Esophagus squamous epithelium (tissue), 5 donors: ENCODE measurements at places on chromosomes 13 and 19. TPM values are rescaled to one million over a fixed set of nuclear protein-coding genes. Genes with fewer than 3 reads are reported as not detected.

Gene CGB5
- total RNA-seq, result not detected

Gene S1PR4
- 1.9 TPM for total RNA-seq

Gene DCLK1
- 9.1 TPM for total RNA-seq

Gene URAD
- not detected for total RNA-seq

Gene DNASE2
- 19.6 TPM for total RNA-seq

DNA sequence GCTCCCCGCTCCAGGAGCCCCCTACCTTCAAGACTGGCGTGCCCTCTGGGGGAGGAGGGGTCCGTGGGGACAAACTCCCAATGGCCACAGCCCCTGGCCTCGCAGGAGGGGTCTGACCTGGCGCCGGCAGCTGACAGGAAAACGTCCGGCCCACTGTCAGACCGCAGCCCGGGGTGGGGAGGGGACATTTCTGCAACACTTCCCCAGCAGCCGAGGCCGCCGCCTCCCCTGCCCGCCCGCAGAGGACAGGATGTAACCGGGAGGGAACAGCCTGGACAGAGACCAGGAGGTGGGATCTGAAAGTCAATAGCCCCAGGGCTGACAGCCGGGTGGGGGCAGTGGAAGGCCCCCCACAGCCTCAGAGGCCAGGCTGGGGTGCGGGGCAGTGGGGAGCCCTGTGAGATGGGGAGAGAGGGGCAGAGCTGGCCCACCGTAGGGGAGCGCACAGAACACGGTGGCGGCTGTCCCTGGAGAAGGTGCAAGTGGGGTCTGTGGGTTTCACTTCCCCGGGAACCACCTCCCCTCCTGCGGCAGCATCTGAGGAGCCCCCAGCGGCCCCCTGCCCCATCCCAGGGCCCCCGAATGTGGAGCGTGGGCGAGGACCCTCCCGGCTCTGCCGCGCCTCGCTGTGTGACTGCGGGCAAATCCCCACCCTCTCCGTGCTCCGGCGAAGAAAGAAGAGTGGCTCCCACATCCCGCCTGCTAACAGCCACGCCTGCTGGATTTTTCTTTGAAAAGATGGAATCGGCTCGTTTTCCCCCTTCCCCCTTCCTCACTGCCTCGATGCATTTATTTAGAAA is at the start of gene PEAK3:
PEAK3 (minus strand) TSS at position 114 of the 800 bp plus-strand sequence. CDS start 1,244 bp downstream, outside the sequence.
- DNase-seq, result peak; percentile 54

DNA sequence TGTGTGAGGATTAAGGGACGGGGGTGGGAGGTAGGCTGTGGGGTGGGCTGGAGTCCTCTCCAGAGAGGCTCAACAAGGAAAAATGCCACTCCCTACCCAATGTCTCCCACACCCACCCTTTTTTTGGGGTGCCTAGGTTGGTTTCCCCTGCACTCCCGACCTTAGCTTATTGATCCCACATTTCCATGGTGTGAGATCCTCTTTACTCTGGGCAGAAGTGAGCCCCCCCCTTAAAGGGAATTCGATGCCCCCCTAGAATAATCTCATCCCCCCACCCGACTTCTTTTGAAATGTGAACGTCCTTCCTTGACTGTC is 5.5 kb downstream of the FOSB start:
- no peak for DNase-seq

- no peak for DNase-seq
These were observed 1.9 kb downstream of the ARHGAP33 start for GRCh38 chr19:35777086-35777841.

DNA sequence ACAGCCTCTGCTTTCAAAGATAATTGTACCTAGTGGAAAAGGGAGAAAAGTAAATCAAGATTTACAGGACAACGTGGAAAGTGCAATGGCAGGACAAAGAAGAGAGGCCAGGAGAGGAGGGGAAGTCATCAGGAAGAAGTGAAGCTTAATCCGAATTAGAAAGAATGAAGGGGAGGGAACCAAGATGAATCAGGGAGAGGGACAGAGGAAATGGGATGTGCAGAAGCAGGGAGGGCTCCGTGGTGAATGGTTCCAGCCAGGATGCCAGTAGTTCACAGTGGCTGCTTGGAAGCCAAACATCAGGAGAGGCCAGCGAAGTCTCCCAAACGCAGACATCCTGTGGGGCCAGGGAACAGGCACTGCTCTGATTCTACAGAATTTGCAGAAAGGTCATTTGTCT is 144.4 kb downstream of the LIG4 start:
- no peak for DNase-seq

DNA sequence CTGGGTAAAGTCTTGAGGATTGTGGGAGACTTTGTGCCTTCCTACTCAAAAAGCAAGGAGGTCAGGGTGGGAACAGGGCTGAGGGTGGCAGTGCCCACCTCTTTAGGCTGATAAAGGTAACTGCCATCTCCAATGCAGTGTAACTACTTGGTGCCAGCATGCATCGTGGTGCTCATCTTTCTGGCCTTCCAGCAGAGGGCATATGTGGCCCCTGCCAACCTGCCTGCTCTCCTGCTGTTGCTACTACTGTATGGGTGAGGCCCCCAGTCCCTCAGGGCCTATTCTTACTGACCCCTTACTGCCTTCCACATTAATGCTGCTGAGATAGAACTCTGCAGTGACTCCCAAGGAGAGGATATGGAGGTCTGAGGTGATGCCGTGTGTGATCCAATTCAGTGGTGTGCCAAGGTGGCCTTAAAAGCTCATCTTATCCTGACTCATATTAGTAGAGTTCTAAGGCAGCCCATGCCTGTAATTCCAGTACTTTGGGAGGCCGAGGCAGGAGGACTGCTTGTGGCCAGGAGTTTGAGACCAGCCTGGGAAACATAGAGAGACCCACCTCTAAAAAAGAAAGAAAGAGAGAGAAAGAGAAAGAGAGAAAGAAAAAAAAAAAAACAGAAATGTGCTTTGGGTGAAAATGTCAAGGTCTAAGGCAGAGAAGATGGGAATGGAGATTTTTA is 9.7 kb upstream of the ARHGAP45 start:
- DNase-seq, result no peak

- DNase-seq, result no peak
These were observed 127.2 kb upstream of the GJB6 start for GRCh38 chr13:20359335-20359734.

DNA sequence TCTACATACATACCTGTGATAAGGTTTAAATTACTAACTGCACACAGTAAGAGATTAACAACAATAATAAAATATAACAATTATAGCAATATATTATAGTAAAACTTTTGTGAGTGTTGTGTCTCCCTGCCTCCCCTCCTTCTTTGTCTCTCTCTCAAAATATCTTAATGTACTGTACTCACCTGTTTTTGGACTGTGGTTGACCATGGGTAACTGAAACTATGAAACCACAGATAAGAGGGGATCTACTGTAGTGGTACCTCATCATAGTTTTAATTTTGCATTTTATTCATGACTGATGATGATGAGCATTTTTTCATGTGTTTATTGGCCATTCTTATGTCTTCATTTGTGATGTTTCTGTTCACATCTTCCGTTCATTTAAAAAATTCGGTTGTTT is 104.5 kb downstream of the NBEA start:
- no peak for DNase-seq

DNA sequence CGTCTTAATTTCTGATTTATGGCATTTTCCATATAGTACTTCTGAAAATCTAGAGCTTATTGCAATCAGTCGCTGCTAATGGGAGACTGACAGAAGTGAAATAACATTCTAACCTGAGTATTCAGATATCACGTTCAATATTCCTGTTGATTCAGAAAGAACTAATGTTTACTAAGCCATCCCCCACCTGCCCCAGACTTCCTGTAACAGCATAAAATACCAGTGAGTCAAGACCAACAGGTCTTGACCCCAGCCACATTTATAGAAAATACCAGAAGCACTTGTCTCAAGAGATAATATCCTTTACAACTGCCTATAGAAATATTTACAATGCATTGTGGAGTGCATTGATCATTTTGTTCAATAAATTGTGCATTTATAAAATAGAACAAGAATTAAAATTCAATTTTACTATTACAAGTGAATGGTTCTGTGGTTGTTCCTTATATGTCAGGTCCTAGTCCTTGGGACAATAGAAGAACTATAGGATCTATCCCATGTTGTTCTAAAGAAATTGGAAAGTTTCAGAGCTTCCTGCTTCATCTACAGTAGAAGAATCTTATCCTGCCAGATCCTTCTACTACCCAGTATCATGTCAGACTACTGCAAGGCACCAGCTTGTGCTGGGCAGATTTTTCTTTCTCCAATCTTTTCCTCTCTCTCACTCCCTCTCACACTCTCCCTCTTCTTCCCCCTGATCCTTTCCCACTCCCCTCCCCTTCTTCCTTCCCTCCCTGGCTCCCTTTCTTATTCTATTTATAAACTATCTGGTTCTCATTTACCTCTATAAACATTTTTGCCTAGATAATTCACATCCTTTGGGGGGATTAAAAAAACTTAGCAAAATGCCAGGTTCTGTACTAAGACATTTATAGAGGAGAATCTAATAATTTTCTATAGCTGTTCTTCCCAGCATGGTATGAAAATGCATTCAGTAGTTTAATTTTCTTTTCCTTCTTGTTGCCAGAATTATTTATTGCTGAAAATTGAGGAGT is 629.9 kb downstream of the DIAPH3 start:
- no peak for DNase-seq

DNA sequence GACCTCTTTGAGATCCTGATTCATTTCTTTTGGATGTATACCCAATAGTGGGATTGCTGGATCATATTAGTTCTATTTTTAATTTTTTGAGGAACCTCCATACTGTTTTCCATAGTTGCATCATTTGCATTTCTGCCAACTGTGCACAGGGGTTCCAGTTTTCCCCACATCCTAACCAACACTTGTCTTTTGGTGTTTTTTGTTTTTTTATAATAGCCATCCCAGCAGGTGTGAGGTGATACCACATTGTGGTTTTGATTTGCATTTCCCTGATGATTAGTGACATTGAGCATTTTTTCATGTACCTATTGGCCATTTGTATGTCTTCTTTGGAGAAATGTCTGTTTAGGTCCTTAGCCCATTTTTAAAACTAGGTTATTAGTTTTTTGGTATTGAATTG is 18.8 kb upstream of the GPR183 start:
- no peak for DNase-seq

GRCh38 chr19:57886046-57886445 is 2.8 kb downstream of the ZNF814 start:
- no peak for DNase-seq
